Stimulated activated CD4-positive, alpha-beta T cell treated with anti-CD3 and anti-CD28 coated beads, Interleukin-12 subunit alpha, Interleukin-12 subunit beta, amount 100 ng/mL, for 48 hours (primary cell): ENCODE measurements at places on chromosomes 1 and 21.

GRCh38 chr1:223785808-223786207 is 59.9 kb downstream of the TP53BP2 start:
- no peak for DNase-seq

DNA sequence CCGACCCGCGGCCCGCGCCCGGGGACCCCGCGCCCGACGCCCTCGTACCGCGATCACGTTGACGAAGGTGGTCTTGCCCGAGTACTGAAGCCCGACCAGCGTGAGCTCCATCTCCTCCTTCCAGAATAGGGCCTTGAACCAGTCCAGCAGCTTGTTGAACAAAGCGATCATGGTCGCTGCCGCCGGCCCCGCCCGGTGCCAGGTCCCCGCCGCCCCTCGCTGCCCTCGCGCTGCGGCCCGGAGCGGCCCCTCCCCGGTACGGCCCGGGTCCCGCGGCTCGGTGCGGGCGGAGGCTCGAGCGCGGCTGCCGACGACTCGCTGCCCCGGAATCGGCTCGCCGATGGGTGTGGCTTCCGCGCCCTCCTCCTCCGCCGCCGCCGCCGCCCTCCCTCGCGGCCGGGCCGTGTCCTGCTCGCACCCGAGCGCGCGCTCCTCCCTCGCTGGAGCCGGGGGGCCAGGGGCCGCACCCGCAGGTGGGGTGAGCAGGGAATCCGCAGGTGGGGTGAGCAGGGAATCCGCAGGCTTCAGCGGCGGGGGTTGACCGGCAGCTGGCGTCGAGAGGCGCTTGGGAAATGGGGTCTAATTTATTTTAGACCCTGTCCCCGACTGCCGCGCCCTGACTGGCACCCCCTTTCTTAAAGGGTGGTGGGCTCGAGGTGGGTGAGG is at the start of gene ARL8A:
Gene ARL8A, minus strand, starts transcription at position 336 of the 666 bp plus-strand sequence. Its CDS starts 165 bp downstream, at position 171.
- peak; percentile 37 for DNase-seq

DNA sequence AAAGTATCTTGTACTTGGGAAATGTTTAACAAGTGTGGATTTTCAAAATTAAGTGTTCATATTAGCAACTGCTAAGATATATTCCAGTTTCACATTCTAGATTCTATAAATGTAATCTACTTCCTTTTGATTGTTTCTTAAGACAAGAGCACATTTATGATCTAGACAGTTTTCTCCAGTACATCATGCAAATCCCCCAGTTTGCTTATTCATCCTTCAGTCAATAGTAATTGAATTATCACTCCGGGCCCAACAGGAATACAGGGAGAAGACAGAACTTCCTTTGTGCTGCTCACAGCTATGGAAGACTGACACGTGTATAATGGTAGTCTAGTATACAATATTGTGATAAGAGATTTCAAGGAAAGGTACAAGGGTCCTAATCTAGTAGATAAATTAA is 14.5 kb downstream of the PLA2G4A start:
- DNase-seq = no peak

DNA sequence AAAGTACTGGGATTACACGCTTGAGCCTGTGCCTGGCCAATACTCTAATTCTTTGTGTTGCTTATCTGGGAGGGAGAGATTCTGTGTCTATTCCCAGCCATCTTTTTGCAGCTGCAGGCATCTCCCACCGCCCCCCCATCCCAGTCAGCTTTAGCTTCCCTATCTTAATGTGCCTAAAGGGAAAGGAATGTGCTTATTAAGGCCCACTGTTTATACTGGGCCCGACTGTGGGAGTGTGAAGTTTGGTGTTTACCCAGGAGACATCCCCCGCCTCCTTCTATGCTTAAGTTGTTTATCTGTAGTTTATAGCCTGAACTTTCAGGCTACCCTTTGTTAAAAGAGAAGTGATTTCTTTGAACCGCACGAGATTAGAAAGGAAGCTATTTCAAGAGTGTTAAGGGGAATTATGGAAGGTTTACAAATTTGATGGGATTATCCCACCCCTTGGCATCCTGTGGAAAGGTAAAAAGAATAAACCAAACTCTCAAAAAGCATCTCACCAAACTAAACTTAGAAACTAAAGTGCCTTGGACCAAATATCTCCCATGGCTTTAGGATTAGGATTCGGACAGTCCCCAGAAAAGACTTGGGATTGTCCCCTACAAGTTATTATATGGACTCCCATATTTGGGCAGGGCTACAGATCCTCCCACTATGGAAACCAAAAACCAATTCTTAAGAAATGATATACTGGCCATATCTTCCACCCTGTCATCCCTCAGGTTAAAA is 25.5 kb upstream of the ZNF496 start:
- DNase-seq = no peak

- no peak for DNase-seq
Measured at GRCh38 chr21:41561701-41562100, 53.7 kb upstream of the TMPRSS2 start.

DNA sequence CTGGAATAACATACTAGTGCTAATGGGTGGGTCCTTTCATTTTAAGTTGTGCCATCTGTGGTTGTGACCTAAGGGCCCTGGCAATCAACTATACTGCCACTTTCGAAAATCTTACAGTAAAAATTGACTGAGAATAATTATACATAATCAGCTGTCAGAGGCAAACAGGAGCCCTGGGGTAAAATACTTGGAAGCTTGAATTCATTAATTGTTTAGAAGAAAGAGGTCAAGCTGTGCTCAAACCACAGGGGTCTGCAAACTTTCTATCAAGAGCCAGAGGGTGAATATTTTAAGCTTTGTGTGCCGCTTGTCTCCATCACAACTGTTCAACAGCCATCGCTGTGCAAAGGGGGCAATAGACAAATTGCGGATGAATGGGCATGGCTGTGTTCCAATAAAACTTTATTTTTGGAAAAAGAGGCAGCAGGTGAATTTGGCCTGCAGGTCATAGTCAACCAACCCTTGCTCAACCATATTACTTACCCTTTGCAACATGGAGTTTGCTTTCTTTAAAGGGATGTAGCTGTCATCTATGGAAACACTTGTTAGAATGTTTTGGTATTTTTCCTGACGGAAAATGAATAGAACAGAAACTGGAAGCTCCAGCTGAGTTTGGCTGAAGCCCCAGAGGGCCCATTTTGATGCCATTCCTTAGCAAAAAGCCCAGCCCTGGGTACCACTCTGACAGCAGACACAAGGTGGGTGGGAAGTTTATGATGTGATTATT is 35.7 kb upstream of the USP1 start:
- DNase-seq = no peak

DNA sequence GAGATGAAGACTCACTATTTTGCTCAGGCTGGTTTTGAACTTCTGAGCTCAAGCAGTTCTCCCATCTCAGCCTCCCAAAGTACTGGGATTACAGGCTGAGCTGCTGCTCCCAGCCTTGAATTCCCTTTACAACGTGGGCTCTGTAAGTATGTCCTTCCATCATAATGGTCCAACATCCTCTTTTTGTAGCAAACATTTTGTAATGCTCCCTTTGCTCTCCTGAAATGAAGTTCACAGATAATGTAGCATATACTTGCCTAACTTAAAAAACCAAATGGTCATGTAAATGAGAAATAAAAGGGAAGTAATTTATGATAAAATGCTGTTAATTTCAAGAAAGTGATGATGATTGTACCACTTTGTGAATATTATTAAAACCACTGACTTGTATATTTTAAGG is 30.5 kb upstream of the THEM4 start:
- DNase-seq = no peak

DNA sequence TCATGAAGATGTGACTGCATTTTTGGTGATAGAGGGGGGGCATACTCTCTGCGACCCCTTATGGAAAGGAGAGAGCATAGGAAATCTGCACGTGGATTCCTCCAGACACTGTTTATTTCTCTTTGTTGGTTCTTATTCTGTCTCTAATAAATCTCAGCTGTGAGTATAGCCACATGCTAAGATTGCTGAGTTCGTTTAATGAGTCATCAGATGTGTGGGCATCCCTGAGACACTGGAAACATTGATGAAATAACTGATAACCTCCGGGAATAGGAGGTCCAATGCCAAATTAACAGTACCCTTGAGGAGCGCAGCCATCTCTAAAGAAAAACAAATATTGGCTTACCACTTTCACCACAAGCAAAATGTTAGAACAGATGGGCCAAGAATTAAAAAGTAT is 880.2 kb upstream of the NEGR1 start:
- no peak for DNase-seq

- no peak for DNase-seq
Measured at GRCh38 chr1:44698138-44698537, 23.6 kb downstream of the ARMH1 start.

DNA sequence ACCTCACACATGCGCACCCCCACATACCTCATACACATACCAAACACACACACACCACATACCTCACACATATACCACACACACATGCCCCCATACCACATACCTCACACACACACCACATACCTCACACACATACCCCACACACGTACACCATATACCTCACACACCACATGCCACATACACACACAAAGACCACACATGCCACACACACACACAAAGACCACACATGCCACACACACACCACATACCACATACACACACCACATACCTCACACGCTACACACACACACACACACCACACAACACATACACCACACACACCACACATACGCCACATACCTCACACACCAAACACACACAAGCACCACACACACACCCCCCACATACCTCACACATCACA is 30.0 kb downstream of the HIVEP3 start:
- no peak for DNase-seq

DNA sequence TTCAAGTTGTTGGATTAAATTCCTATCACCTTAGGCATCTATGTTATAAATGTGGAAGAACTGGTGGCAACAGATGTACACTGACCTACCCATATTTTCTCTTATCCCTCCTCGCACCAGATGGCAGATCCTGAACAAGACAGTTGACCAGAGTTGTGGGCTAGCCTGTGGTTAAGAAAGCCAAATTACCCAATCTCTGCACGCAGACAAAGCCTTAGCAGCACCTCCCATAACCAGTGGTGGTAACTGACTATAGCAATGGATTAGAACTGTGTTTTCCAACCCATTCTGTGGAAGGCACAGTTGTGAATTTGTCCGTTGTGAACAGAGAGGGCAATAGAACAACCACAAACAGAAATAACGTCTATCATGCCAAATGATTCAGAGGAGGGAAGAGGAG is 20.6 kb downstream of the ABCB10 start:
- no peak for DNase-seq

DNA sequence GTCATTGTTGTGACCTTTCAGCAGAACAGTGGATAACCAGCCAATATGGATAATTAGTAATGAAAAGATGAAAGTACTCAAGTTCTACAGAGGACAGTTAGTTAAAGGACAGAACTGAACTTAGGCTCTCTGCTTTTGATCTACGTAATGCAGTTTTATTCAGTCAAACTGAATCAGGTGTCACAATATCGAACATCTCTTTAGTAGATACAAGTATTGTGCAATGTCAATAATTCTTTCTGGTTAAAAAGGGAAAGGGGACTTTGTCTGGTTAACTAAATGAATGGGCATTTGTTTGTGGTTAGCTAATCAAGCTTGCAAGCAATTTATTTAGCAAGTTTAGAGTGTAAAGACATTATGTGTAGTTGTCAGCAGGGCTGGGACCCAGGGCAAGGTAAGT is 562.2 kb upstream of the PTBP2 start:
- no peak for DNase-seq

GRCh38 chr1:119275145-119276134 is 93.1 kb upstream of the HAO2 start:
- peak; percentile 11 for DNase-seq

DNA sequence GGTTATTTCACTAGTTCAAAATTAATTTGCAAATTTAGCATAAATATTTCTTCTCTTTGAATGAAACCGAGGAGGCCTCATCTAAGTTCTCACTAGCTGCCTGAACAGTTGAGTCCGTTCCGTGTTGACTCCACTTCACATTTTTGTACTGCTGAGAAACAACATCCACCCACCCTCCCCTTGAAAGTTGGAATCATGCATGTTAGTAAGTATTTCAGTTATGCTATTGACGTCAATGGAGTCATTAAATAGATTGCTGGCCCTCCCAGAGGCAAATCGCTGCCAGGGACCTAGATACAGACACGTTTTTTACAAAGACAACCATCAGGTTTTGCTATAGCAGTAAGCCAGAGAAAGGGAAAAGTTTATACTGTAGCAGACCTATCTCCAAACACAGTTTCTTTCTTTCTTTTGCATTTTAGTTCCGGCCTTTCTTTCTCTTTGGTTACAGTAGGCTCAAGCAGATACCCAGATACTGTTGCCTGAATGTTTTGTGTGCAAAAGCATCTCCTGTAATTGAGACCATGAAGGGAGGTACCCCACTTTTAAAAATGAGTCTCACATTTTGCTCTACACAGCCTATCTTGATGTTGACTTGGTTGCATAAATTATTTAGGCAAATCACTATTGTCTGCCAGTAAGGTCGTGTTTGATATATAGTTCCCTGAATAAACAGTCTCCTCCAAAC is 262.6 kb upstream of the SGIP1 start:
- peak; percentile 39 for DNase-seq

DNA sequence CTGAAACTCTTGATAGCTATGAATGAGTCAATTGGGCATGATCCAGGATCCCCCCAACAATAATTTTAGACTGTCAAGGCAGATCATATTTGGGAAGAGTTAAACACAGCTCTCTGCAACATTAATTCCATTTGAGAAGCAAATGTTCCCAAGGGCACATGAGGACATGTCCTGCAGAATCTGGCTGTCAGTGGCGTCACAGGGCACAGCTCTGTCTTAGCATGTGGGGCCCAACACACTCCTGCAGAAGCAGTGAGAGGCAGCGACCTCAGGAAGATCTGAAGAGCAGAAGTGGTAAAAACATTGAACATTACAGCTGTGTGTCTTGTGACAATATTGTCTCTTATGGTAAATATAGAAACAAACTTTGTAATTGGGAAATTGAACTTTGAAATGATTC is 197.1 kb upstream of the PBX1 start:
- no peak for DNase-seq

- no peak for DNase-seq
Measured at GRCh38 chr21:14099570-14099969, 111.2 kb downstream of the LIPI start.

DNA sequence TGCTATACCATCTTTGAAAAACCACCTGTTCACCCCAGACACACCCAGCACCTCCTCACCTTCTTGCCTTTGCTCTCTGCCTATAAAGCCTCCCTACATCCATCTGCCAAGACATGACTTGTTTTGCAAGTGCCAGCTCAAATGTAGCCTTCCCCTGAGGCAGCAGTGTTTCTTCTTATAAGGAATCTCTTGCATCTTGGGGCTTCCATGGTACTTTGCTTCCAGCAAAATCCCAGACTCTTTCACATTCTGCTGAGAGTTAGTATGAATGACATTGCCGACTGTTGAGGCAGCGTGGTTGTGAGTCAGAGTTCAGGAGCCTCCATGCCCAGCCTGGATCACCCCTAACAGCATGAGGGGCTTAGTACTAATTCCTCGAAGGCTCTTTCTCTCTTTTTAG is 217.4 kb upstream of the RUNX1 start:
- DNase-seq = no peak
